ENCODE measurements at places on chromosomes 2 and 18.
A peak's percentile ranks its signal among the peaks of the same experiment; 100 is the strongest.

DNA sequence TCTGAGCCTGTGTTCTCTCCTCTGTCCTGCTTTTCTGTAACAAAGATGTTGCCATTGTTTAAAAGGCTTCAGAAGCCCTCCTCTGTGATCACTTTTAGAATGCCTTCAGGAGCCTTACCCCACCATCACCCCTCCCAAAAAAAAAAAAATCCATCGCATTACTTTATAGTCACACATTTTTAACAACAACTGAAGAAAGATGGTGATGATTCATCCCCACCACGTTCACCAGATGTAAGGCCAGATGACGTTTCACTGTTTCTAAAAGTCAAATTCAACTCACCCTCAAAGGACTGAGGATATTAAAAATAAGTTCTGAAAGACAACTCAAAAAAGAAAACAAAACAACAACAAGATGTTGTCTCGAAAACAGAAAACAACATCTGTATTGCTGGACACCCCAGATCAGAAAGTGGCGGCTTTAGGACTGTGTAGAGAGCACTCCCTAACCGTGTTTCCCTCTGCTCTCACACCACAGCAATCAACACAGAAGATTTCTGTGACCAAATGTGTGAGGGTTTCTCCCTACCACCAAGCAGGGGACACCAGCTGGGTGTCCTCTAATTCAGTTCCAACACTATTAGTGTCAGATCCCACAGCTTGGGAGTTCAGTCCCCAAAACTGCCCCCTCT lies 61.9 kb upstream of the CREB1 start:
- no peaks in the 10 kb centered on the region for H3K36me3 ChIP-seq
- no peaks in the 10 kb centered on the region for H3K27me3 ChIP-seq
- H3K4me3 ChIP-seq: no peak overlapping the region
- H3K27ac ChIP-seq: peak overlapping the region; percentile 22
- peaks cover 12% of the 10 kb centered on the region for H3K4me1 ChIP-seq

GRCh38 chr18:73758446-73758845 lies 389.2 kb downstream of the FBXO15 start:
- H3K27ac ChIP-seq: peak overlapping the region; percentile 56
- H3K4me1 ChIP-seq: peaks cover 9% of the 10 kb centered on the region
- H3K4me3 ChIP-seq: no peak overlapping the region
- H3K36me3 ChIP-seq: no peaks in the 10 kb centered on the region
- DNase-seq: no peak

GRCh38 chr2:10834068-10834655 lies 21.6 kb upstream of the PDIA6 start:
- no peak overlapping the region for H3K4me3 ChIP-seq
- DNase-seq: no peak
- H3K27ac ChIP-seq: no peak overlapping the region
- H3K27me3 ChIP-seq: no peaks in the 10 kb centered on the region

DNA sequence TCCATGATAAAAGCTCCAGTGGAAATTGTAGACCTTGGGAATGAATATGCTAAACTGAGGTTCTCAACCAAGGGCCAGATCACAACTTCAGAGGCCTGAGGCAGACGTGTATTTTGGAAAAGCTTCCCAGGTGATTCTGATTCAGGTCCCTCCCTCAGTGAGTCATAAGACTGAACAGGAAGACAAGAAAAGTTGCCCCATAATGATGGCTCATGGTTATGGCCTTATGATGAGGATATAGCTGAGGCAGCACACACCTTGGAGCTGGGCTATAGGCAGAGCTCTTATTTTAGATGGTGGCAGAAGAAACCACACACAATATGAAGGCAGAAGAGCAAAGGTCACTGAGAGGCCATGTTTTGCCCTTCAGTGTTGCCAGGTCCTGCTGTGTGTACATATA lies 9.6 kb downstream of the ANTXR1 start:
- H3K27ac ChIP-seq: peak overlapping the region; percentile 8
- no peak for DNase-seq
- no peaks in the 10 kb centered on the region for H3K36me3 ChIP-seq
- peaks cover 38% of the 10 kb centered on the region for H3K4me1 ChIP-seq
- H3K27me3 ChIP-seq: no peaks in the 10 kb centered on the region

- no peak overlapping the region for H3K4me3 ChIP-seq
- H3K36me3 ChIP-seq: peaks cover 5% of the 10 kb centered on the region
- H3K4me1 ChIP-seq: peaks cover 11% of the 10 kb centered on the region
- H3K27me3 ChIP-seq: no peaks in the 10 kb centered on the region
Measured at GRCh38 chr2:121721926-121722325, 14.7 kb downstream of the NIFK start.

- no peaks in the 10 kb centered on the region for H3K36me3 ChIP-seq
- no peak overlapping the region for H3K27ac ChIP-seq
- H3K4me1 ChIP-seq: no peaks in the 10 kb centered on the region
- DNase-seq: no peak
- H3K4me3 ChIP-seq: no peak overlapping the region
Measured at GRCh38 chr18:5456577-5457461, 87.0 kb downstream of the EPB41L3 start.

- no peaks in the 10 kb centered on the region for H3K36me3 ChIP-seq
- no peak for DNase-seq
- no peak overlapping the region for H3K4me3 ChIP-seq
- H3K27ac ChIP-seq: no peak overlapping the region
- no peaks in the 10 kb centered on the region for H3K27me3 ChIP-seq
Measured at GRCh38 chr2:132583666-132584360, 86.2 kb downstream of the LYPD1 start.

DNA sequence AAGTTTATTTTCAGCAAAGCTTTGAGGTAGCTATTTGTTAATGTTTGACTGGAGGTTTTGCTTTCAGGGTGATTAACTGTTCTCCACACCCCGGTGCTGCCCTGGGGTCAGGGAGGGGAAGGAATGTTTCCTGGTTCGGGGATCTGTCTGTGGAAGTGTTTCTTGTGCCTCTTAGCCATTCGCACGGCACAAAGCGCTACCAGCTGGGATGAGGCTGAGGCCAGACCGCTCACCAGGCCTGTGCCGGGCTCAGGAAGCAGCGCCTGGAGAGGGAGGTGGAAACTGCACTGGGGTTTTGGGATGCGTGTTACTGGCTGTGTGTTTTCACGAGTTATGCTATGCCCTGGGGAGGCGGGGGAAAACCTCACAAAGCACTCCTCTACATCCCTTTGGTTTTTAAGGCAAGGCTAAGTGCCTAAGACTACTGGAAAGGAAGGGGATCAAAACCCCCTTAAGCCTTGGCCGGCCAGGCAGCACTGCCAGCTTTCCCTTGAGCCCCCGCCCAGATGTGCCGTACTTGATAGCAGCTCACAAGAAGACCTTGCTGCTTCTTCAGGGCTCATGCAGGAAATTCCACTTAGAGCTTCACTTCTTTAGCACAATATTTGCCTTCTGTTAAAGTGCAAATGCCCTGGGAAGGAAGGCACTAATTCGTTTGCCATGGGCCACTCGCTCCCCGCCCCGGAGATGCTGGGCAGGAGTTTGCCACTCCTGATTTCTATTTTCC lies 65.7 kb upstream of the CNGA3 start:
- no peaks in the 10 kb centered on the region for H3K4me1 ChIP-seq
- no peaks in the 10 kb centered on the region for H3K36me3 ChIP-seq
- H3K27ac ChIP-seq: no peak overlapping the region
- no peak for DNase-seq
- H3K4me3 ChIP-seq: no peak overlapping the region
- no peaks in the 10 kb centered on the region for H3K27me3 ChIP-seq

DNA sequence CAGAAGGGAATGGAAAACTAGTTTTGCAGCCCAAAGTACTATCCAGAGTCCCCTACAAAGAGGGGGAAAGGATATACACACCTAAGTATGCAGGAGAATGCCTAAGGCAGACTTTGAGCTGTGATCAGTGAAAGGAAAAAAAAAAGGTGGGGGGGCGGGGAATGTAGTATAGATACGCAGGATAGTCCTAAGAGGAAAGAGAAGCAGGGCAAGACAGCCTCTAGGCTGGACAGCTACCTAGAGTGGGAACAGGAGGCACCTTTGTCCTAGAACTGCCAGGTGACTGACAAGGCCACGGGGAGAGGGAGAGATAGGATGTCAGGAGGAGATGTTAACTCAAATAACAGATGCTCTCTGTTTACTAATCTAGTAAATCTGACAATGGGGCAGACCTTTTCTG lies 6.0 kb downstream of the REEP1 start:
- no peak overlapping the region for H3K27ac ChIP-seq
- peaks cover 14% of the 10 kb centered on the region for H3K27me3 ChIP-seq
- no peaks in the 10 kb centered on the region for H3K36me3 ChIP-seq
- no peak overlapping the region for H3K4me3 ChIP-seq
- no peaks in the 10 kb centered on the region for H3K4me1 ChIP-seq
- DNase-seq: no peak

- H3K36me3 ChIP-seq: no peaks in the 10 kb centered on the region
- no peaks in the 10 kb centered on the region for H3K4me1 ChIP-seq
- H3K4me3 ChIP-seq: no peak overlapping the region
- no peak overlapping the region for H3K27ac ChIP-seq
Measured at GRCh38 chr2:2502201-2502549, 171.1 kb upstream of the MYT1L start.

- H3K27me3 ChIP-seq: no peaks in the 10 kb centered on the region
- no peaks in the 10 kb centered on the region for H3K36me3 ChIP-seq
- H3K27ac ChIP-seq: no peak overlapping the region
- DNase-seq: no peak
- H3K4me1 ChIP-seq: no peaks in the 10 kb centered on the region
Measured at GRCh38 chr2:220000080-220000479, 372.6 kb downstream of the SLC4A3 start.

GRCh38 chr2:73112913-73113854 lies at the start of gene RAB11FIP5:
Gene RAB11FIP5 (minus strand): TSS chr2:73112948. CDS start chr2:73112777, 171 bp downstream.
- H3K36me3 ChIP-seq: no peaks in the 10 kb centered on the region
- peak within 1 kb of the TSS; percentile 82 for H3K27ac ChIP-seq
- DNase-seq: peak; percentile 75
- peaks cover 5% of the 10 kb centered on the region for H3K4me1 ChIP-seq

DNA sequence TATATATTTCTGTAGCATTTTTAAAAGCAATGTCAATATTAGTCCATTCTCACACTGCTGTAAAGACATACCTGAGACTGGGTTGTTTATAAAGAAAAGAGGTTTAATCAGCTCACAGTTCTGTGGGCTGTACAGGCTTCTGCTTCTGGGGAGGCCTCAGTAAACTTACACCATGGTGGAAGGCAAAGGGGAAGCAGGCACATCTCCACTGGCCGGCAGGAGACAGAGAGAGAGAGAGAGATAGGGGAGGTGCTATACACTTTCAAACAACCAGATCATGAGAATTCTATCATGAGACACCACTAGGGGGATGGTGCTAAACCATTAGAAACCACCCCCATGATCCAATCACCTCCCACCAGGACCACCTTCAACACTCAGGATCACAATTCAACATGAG lies 43.1 kb downstream of the CHMP3 start:
- H3K4me1 ChIP-seq: no peaks in the 10 kb centered on the region
- no peaks in the 10 kb centered on the region for H3K27me3 ChIP-seq
- no peak overlapping the region for H3K4me3 ChIP-seq

DNA sequence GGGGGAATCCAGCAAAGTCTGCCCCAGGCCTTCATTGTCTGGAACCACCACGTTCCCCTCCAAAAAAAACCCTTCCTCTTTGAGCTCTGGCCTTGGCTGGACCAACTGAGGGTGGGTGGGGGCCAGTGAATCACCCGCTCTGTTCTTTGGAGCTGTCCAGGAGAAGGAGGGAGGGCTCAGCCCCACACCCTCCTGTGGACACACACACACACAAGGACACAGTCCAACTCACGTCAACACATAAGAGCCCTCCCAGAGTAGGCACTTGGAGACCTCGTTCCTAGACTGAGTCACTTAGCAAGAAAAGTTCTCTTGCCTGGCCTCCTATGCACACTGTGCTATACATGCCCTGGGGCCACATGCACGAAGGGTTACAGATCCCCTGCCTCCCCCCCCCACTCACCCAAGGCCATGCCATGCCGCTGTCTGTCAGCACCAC lies 1.2 kb upstream of the TNS1 start:
- H3K27me3 ChIP-seq: no peaks in the 10 kb centered on the region
- no peak overlapping the region for H3K27ac ChIP-seq
- no peak for DNase-seq
- H3K36me3 ChIP-seq: no peaks in the 10 kb centered on the region

Data from RWPE2 (cell line).